ENCODE measurements at places on chromosomes 2 and 18. TPM values are rescaled to one million over a fixed set of nuclear protein-coding genes. Genes with fewer than 3 reads are reported as not detected.

- DNase-seq, result no peak
- no peak overlapping the region for H3K4me3 ChIP-seq
- no peaks in the 10 kb centered on the region for H3K36me3 ChIP-seq
- H3K4me1 ChIP-seq, result peaks cover 5% of the 10 kb centered on the region
Observed at GRCh38 chr2:197377670-197378069, 57.2 kb downstream of the SF3B1 start.

- H3K4me3 ChIP-seq, result no peak overlapping the region
- DNase-seq, result no peak
- H3K27ac ChIP-seq, result no peak overlapping the region
- H3K4me1 ChIP-seq, result peaks cover 19% of the 10 kb centered on the region
- no peaks in the 10 kb centered on the region for H3K27me3 ChIP-seq
Observed at GRCh38 chr2:45605116-45605515, 6.0 kb downstream of the SRBD1 start.

DNA sequence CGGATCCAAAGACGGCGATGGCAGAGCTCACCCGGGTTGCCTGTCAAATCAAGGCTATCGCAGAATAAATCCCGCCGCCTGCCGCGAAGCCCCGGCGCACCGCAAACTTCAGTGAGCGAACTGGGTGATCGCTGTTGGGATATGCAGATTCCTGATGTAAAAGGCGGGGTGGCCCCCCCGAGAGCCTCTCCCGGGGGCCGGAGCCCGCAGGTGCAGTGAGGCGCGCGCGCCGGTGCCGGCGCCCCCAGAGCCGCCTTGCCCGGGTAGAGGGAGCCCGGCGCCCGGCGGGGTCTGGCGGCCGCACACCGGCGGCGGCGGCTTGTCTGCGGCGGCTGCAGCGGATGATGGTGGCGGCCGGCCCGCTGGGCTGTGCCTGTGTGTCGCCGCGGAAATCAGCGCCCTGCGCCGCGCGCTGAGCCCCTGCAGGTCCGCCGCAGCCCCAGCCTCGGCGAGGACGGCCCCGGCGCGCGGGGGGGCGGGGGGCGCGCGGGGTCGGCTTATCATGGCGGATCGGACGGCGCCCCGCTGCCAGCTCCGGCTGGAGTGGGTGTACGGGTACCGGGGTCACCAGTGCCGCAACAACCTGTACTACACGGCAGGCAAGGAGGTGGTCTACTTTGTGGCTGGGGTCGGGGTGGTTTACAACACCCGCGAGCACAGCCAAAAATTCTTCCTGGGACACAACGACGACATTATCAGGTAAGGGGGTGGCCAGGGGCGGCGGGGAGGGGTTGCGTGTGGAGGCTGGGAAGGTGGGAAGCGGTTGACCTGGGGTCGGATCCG is 1.3 kb downstream of the EML6 start:
- peaks cover 10% of the 10 kb centered on the region for H3K4me1 ChIP-seq
- no peak for DNase-seq
- no peak overlapping the region for H3K27ac ChIP-seq
- H3K36me3 ChIP-seq, result peaks cover 6% of the 10 kb centered on the region

Gene GPR75
- total RNA-seq, result 1.8 TPM

DNA sequence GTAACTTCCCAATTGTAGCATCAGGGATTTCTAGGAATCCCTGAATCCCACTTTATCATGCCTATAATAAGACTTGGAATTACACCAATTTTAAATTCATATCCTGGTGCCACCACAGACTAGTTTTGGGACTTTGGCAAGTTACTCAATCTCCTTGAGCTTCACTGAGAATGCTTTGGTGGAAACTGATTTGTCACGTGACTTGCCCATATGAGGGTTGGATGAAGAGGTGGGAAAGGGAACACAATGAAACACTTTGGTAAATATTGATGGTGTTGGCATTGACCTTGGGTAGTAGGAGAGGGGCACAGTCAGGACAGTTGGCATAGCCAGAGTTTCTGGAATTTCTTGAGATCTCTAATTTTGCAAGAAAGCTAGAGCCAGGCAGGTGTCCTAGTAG is 452.2 kb downstream of the SLC4A3 start:
- no peaks in the 10 kb centered on the region for H3K4me1 ChIP-seq
- H3K27ac ChIP-seq, result no peak overlapping the region
- H3K36me3 ChIP-seq, result no peaks in the 10 kb centered on the region
- no peak overlapping the region for H3K4me3 ChIP-seq
- DNase-seq, result no peak
- peaks cover 7% of the 10 kb centered on the region for H3K27me3 ChIP-seq

- no peak for DNase-seq
- H3K4me3 ChIP-seq, result no peak overlapping the region
Observed at GRCh38 chr2:164868563-164869419, 27.2 kb upstream of the COBLL1 start.

Gene FZD7
- total RNA-seq, result 0.31 TPM

DNA sequence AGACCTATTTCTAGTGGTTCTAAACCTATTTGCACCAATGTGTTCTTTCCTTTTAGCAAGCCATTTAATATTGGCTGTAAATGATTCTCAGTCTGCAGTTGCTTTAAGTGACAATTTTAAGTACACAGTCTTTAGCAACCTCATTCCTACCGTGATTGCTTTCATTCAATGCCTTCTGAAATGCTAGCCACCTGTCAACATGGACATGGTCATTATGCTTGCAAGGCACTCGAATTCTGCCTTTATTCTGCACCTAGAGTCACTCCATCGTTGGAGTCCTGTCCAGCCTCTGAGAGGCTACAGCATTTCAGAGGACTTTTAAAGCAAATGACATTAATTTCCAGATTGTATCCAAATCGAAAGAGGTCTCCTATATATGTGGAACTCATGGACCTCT is 115.1 kb downstream of the IRS1 start:
- DNase-seq, result no peak
- H3K4me1 ChIP-seq, result peaks cover 2% of the 10 kb centered on the region
- H3K27ac ChIP-seq, result no peak overlapping the region
- peaks cover 9% of the 10 kb centered on the region for H3K27me3 ChIP-seq
- no peaks in the 10 kb centered on the region for H3K36me3 ChIP-seq

DNA sequence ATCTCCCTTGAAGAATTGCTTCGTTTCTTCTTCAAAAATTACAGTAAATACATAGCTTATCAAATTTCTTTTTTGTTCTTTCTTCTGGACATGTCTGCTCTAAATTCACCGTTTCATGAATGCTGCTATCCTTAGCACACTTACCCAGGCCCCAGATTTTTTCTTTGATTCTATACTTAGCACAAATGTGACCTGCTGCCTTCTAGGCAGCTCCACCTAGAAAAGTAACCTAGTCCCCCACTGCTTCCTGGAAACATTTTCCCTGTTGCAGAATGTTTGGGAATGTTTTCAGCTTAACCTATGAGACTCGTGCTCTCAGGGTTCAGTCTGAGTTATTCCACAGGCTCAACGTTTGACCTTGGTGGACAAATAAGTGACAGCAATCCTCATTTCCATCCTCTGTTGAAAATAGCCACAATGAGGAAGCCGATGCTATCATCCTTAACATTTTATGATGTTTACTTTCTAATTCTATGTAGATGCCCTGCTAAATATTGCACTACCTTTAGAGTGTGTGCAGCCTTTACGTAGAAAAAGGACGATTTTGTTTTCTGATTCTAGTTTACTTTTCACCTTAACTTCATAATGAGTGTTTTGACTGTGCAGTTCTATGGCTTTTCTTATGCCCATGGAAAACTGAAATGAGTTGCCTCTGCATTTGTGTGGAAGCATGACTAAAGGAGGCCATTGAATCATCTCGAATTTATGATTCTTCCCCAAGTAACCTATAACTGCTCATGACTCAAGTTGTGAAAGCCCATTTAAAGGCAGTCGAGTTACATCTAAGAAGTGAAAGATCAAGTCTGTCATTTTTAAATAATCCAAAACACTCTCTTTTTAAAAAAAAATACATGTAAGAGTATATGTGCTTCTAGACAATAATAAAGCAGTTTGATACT is 47.7 kb downstream of the TMEM182 start:
- H3K36me3 ChIP-seq, result peaks cover 2% of the 10 kb centered on the region
- no peak overlapping the region for H3K27ac ChIP-seq
- no peak for DNase-seq
- peaks cover 6% of the 10 kb centered on the region for H3K27me3 ChIP-seq
- H3K4me3 ChIP-seq, result no peak overlapping the region

DNA sequence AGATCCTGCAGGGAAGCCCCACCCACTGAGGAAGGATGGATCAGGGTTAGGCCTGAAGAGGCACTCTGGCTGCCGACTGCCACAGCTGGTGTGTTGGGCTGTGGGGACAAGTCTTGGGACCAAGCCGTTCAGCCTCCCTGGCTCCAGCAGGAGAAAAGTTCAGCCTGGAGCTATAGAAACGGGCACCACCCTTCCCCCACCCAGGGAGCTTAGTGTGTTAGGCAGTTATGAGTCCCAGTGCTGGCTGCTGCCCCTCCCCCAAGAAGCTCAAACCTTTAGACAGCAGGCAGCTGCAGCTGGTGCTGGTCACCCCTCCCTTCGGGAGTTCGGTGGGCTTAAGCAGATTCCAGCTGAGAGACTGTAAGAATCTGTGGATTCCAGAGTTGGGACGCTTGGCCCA is 447.1 kb upstream of the HS6ST1 start:
- H3K36me3 ChIP-seq, result no peaks in the 10 kb centered on the region
- no peak for DNase-seq
- H3K27ac ChIP-seq, result no peak overlapping the region
- no peak overlapping the region for H3K4me3 ChIP-seq

- peaks cover 32% of the 10 kb centered on the region for H3K27me3 ChIP-seq
- H3K4me1 ChIP-seq, result no peaks in the 10 kb centered on the region
- H3K4me3 ChIP-seq, result no peak overlapping the region
- H3K27ac ChIP-seq, result no peak overlapping the region
Observed at GRCh38 chr2:47201224-47201623, 46.1 kb upstream of the STPG4 start.

GRCh38 chr2:29898999-29899398 is 22.4 kb downstream of the ALK start:
- H3K27me3 ChIP-seq, result peaks cover 80% of the 10 kb centered on the region
- DNase-seq, result no peak
- H3K4me1 ChIP-seq, result no peaks in the 10 kb centered on the region
- H3K36me3 ChIP-seq, result peaks cover 7% of the 10 kb centered on the region

DNA sequence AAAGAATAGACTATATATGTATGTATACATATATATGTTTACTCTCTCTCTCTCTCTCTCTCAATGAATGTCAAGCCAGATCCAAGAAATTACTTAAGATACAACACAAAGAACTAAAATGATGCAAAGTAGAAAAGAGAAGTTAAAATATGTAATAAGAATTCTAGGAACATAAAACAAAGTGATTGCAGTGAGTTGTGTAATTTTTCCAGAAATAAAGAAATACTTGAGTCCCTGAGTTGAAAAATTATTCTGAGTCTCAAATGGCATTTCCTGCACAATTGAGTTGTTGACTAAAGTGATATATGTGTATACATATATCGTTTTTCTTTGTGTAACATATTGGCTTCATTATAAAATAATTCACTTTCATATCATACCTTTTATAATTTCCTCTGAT is 262.4 kb downstream of the INSIG2 start:
- no peak overlapping the region for H3K27ac ChIP-seq

GRCh38 chr2:203683421-203683820 is 23.0 kb upstream of the CD28 start:
- H3K27me3 ChIP-seq, result no peaks in the 10 kb centered on the region
- no peak for DNase-seq

GRCh38 chr2:66569321-66569851 is 134.5 kb downstream of the MEIS1 start:
- no peak overlapping the region for H3K4me3 ChIP-seq
- H3K27ac ChIP-seq, result no peak overlapping the region
- no peak for DNase-seq
- no peaks in the 10 kb centered on the region for H3K4me1 ChIP-seq
- peaks cover 16% of the 10 kb centered on the region for H3K27me3 ChIP-seq
- no peaks in the 10 kb centered on the region for H3K36me3 ChIP-seq

- no peak for DNase-seq
- H3K36me3 ChIP-seq, result no peaks in the 10 kb centered on the region
- no peak overlapping the region for H3K4me3 ChIP-seq
- peaks cover 40% of the 10 kb centered on the region for H3K27me3 ChIP-seq
Observed at GRCh38 chr2:128502200-128502599, 183.5 kb upstream of the HS6ST1 start.

Measured in T-helper 17 cell (primary cell).